ENCODE measurements at places on chromosomes 5 and 9.
A peak's percentile ranks its signal among the peaks of the same experiment; 100 is the strongest.

DNA sequence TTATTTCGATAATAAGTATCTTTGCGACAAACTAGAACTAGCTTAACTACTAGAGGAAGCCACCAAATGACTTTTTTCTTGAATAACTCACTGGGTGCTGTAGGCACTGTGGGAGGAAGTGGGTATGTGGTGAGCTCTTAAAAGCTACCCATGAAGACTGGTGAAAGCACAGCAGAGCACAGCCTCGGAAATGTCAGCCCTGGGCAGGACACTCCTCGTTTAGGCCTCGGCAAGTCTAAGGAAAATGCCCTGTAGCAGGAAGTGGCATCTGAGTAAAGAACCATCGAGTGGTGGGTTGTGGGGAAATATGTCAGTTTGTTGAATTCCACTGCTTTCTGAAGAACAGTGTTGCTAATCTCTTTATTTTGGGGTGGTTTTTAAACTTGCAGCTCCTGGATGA lies 44.0 kb upstream of the NCS1 start:
- DNase-seq: peak; percentile 38

DNA sequence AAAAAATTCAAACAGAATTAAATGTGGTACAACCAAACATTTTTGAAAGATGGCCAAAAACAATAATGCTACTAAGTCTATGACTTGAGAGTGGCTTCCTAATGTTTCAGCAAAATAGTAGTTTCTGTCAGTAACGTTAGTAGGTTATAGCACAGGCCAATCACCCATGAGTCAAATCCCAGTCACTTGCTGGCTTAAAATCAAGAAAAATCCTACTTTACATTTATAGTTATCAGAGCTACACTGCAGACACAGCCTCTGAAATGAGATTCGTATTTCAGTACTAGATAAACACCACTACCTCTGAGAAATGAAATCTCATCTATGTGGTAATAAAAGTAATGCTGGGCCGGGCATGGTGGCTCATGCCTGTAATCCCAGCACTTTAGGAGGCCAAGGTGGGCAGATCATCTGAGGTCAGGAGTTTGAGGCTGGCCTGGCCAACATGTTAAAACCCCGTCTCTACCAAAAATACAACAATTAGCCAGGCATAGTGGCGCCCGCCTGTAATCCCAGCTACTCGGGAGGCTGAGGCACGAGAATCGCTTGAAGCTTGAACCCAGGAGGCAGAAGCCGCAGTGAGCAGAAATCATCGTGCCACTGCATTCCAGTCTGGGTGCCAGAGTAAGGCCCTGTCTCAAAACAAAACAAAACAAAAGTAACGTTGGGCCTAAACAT lies 6.1 kb downstream of the ZDHHC21 start:
- DNase-seq: no peak

- no peak for DNase-seq
These were observed 18.0 kb downstream of the NCBP1 start for GRCh38 chr9:97651646-97652045.

- no peak for DNase-seq
These were observed 538 bp upstream of the BDP1 start for GRCh38 chr5:71454913-71455312.

GRCh38 chr5:173760461-173761177 lies 127.5 kb upstream of the CPEB4 start:
- DNase-seq: no peak

GRCh38 chr5:131218392-131218791 lies 45.5 kb upstream of the CDC42SE2 start:
- no peak for DNase-seq

- DNase-seq: no peak
These were observed 24.4 kb downstream of the TARS1 start for GRCh38 chr5:33465120-33465519.

- no peak for DNase-seq
These were observed 1516.4 kb downstream of the EFNA5 start for GRCh38 chr5:106154280-106154716.

DNA sequence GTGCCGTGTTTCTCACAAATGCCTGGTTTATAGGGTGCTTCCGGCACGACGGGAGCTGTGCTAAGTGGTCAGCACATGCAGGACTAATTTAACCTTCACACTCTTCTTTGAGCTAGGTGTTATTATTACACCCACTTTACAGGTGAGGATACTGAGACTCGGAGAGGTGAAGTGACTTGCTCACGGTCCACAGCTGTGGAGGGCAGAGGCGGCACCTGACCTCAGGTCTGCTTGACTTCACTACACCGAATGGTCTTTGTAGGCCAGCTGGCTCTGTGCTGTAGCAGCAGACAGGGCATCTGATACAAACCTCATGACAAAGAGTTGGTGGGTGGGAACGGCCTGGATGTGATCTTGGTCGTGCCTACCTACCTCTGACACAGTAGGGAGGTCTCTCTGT lies 102.0 kb upstream of the BOD1 start:
- no peak for DNase-seq

DNA sequence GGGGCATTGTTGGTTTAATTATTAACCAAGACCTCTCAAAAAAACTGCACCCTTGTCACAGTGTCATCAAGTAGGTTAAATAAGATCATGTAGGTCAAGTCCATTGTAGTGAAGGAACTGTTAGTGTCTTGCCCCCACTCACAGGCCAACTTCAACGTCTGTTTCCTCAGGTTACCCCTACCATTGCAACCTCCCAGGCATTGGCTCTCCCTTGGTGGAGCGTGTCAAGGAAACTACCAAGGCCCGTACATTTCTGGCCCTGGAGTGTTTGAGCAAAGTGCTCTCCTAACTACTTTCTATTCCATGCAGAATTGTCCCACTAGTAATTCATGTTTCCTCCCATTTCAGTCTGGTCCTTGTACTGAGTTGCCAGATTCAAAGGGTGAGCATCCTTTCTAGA lies 167.5 kb downstream of the MEF2C start:
- no peak for DNase-seq

- DNase-seq: no peak
These were observed 24.4 kb upstream of the GAS1 start for GRCh38 chr9:86971742-86972141.

DNA sequence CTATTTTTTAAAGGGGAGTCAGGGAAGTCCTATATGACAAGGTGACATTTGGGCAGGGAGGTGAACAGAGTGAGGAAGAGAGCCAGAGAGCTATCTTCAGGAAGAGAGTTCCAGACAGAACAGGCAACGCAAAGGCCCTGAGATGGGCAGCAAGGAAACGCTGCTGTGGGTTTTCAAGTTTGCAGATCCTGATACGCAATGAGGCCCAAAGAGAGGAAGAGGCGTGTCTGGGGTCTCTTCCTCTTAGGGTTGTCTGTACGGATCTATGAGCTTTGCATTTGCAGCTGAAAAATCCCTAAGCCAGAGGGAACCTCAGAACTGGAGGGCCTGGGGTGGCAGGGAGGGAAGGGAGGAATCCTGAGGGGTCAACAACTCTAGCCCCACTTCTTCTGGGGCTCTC lies 13.6 kb downstream of the FAT2 start:
- no peak for DNase-seq

DNA sequence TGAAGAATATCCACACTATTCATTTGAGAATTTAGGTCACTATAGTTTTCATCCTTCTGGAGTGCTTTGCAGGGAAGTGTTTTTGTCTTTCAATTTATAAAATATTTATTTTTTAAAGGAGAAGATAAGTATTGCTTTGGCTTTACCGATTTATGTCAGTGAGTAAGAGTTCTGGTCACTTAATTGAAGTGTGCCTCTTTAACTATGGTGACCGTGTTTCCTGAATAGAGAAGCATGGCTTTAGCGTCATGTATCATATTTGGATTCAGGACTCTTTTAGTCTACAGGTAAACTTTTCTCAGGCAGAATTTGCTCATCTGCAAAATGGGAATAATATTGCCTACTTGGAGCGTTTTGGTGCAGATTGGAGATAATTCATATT lies 902 bp downstream of the BDP1 start:
- DNase-seq: no peak

DNA sequence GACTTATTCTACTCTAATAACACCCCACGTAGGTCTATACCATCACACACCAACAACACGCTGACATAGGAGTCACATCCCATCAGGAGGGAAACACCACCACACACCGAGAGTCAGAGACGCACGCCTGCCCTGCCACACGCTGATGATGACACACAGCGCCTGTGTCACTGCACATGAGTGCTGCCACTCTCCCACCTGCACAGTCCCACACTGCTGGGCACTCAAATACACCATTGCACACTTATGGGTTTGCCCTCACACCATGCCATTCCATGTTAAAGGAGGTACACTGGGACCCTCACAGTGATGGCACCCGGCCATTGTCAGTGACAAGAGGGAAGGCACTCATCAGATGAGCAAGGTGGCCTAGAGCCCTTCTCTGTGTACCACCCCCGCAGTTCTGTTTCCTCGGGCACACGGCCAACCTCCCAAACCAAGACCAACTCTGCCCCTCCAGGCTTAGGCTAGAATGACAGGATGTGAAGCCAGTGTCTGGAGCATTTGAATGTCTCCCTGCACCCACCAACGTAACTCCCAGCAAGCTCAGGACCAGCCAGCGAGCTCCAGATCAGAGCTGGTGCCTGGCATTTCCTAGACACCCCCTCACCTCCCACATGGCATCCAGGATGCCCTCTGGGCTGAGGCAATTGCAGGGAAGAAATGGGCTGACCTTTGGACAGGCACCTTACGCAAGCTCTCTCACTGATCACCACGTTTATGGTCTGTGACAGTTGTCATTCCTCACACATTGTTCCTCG lies 3.6 kb upstream of the CPLX2 start:
- DNase-seq: no peak

GRCh38 chr5:171961117-171961516 lies 45.3 kb downstream of the FBXW11 start:
- peak; percentile 65 for DNase-seq

DNA sequence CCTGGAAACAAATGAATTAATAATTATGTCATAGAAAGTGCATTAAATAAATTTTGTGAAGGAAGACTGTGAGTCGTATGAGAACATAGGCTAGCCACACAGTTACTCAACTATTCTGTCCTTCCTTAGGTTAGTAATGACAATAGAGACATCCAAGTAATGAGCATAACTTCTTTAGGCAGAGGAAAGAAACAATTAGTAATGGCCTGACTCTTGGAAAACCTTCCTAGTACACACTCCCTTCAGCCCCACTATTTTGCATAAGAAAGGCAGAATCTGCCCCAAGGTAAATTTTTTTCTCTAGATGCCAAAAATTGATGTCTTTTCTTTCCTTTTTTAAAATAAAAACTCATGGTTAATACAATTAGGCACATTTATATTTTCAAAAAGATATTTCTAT lies 1619.0 kb upstream of the WWC1 start:
- no peak for DNase-seq

GRCh38 chr5:16450163-16450562 lies 15.4 kb downstream of the ZNF622 start:
- no peak for DNase-seq

DNA sequence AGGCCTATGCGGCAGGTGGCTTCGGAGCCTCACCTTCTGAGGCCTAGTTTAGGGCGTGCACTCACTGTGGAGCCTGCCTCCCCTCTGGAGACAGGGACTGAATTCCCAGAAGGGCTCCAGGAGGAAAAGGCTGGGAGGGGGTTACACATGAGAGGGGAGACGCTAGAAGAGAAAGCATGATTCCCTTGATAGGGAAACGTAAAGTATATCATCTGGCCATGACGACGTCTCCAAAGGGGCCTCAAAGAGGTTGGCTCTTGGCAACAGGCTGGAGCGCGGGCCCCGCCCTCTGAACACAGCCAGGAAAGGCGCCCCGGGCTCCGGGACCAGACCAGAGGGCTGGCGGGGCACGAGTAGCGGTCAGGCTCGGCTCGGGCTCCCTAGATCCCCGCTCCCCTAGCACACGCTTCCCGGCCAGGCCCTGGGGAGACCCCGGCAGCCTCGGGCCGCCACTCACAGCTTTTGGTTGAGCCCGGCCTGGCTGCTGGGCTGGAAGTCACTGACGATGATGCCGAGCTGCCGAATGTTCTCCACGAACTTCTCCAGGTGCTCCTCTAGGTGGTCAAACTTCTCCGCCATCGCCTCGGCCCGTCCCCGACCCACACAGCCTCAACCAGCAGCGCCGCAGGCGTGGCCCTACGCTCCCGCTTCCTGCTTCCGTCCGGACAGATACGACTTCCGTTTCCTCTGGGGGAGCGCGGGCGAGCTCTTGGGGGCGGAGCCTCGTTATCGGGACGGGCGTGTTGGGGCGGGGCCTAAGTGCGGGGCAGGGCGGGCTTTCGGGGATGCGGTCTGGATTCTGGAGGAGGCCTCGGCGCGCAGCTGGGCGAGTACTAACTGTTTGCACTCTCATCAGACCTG lies at the start of gene MED10:
Gene MED10 (minus strand): TSS at position 643 of the 861 bp plus-strand sequence. CDS start 64 bp downstream, at position 579.
- peak; percentile 83 for DNase-seq

DNA sequence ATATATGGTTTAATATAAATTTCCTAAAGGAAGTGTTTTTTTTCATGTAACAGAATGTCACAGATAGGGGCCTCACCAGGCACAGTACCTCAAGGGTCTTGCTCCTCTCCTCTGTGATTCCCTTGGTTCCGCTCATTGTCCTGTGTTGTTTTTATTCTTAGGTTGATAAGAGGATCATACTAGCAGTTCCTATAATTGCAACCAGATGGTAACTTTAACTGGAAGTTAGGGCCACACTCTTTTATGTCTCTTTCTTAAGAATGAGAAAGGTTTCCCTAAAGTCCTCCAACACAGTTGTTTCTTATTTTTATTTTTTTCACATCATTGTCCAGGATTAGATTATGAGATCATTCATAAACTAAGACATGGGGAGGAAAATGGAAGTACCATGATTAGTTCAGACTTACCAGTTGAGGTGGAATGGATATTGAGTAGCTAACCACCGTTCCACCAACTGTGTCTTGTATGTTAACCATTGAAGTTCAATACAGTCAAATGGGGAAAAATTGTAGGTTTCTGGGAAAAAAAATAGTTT lies 41.1 kb downstream of the FAM174A start:
- DNase-seq: no peak

- DNase-seq: no peak
These were observed 334.7 kb downstream of the DIRAS2 start for GRCh38 chr9:90307891-90308290.

- DNase-seq: no peak
These were observed 21.3 kb upstream of the ANKRD34B start for GRCh38 chr5:80591352-80591751.

GRCh38 chr9:23821375-23822181 lies 4.5 kb downstream of the ELAVL2 start:
- no peak for DNase-seq

GRCh38 chr9:94780516-94780950 lies 54.0 kb downstream of the AOPEP start:
- no peak for DNase-seq
